ENCODE measurements at places on chromosomes 3 and 15.

- DNase-seq = no peak
Observed at GRCh38 chr3:189101594-189101993, 70.2 kb upstream of the TPRG1 start.

DNA sequence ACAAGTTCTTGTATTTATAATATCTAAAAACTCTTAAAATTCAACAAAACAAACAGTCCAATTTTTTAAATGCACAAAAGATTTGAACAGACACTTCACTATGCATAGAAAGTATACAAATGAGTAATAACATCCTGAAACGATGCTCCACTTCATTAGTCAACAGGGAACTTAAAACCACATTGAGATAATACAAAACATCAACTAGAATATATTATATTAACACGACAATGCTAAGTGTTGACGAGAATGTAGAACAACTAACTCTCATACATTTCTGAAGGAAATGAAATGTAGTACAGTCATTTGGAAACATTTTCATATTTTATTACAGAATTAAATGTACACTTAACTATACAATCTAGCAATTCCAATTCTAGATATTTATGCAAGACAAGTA is 93.4 kb downstream of the IGSF11 start:
- no peak for DNase-seq

DNA sequence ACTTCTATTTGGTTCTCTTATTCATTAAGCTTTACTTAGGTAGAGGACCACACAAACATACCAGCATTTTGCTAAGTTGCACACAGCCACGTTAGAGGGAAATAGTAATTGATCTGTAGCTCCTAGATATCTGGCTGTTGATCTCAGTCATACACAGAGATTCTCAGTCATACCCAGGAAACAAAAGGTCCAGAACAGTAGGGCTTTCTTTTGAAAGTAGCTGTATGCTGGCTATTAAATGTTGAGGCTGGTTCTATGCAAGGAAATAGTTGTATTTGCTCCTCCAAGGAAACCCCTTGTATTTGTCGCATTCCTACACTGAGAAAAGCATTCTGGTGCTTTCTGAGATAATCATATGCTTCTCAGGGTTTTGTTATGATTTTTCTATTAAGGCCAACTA is 523.8 kb downstream of the SOX2 start:
- DNase-seq = no peak

- DNase-seq = no peak
Observed at GRCh38 chr3:10255835-10256234, 7.6 kb downstream of the TATDN2 start.

DNA sequence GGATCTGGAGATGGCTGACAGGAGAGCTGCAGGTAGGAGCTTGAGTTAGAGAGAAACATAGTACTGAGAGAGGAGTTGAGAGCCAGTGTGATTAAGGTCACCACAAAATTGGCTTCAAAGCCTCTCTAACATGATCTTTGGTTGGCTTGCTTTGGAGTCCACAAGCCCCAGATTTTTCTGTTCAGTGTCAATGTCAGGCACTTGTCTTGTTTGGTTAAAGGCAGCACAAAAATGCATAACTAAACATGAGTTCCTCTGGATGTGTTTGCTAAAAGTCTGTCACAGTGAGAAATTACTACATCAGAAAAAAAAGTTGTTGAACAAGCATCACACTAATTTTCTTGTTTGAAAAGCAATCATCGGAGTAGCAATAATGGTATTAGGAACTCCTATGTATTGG is 440.5 kb downstream of the NTRK3 start:
- no peak for DNase-seq

DNA sequence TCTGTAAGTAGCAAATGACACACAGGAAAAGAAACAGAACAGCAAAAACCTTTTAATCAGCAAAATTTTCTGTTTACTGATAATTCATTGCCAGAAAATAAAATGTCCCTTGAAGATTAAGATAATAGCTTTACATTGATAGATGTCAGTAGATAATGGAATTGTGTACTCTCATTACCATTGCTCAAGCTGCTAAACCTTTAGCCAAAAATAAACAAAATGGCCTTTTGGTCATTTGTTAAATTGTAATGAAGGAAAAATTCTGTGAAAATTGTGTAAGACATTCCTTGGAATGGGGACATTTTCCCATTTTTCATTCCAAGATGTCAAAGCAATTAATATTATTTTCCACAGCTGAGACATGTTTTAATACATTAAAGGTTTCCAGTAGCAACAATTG is 189.8 kb downstream of the PLOD2 start:
- no peak for DNase-seq

GRCh38 chr3:42498791-42499477 is 3.5 kb upstream of the VIPR1 start:
- DNase-seq = peak; percentile 32

DNA sequence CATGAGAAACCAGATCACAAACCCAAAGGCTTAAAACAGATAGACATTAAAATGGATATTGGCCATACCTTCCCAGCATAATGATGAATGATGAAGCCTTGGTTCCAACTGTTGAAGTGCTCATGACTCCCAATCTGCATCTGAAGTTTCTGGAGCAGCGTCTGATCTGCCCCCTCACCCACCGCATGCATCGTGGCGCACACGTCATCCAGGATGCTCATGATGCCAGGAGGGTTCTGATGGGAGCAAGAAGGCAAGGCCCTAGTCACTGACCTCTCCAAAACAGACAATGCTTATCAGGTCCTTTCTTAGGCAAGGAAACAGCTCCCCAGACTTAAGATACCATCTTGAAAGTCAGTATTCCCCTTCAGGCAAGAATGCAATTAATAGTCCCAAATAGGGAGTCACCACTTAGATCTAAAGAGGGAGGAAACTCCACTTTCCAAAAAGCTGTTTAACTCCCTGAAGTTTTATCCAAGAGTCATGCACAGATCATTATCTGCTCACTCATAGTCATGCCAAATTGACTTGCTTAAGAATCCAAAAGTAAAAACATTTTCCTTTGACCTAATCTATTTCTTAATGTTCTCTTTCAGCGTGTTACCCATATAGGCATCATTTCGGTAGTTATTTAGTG is 2.1 kb downstream of the LDHAL6B start:
- DNase-seq = no peak

- no peak for DNase-seq
Observed at GRCh38 chr3:151462278-151462780, 1.5 kb upstream of the IGSF10 start.

All from mesothelial cell of epicardium (in vitro differentiated cells).